Activated CD8-positive, alpha-beta memory T cell treated with anti-CD3 and anti-CD28 coated beads for 48 hours (primary cell): ENCODE measurements at places on chromosomes 2 and 18.
A peak's percentile ranks its signal among the peaks of the same experiment; 100 is the strongest.

GRCh38 chr2:70779911-70780545, 10.4 kb downstream of the FIGLA start:
- DNase-seq: no peak

DNA sequence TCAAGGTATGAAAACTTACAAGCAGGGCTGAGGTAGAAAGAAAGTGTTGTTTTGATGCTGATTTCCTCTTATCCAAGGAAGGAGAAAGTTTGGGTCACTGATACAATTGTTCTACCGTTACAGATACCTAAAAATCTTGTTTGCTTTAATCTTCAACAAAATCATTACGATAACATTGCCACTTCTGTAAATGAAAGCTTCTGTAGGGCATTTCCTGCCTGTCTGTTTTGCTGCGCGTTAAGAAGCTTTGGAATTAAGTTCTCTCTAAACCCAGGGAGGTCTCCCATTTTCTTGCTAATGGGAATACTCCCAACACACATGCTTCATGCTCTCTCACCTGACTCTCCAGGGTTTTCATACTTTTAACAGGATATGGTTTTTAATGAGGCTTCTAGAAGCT, 258.5 kb downstream of the PTGR3 start:
- DNase-seq: no peak

- DNase-seq: peak; percentile 99
Measured at GRCh38 chr2:218269900-218270720, at the start of the genes AAMP and PNKD. TSS of gene AAMP (minus strand) at chr2:218270137. CDS start at chr2:218270086, 51 bp downstream. TSS of gene PNKD (plus strand) at chr2:218270519. CDS start at chr2:218270536, 17 bp downstream.

- no peak for DNase-seq
Measured at GRCh38 chr2:201419986-201420385, 31.3 kb downstream of the TRAK2 start.

GRCh38 chr2:26846334-26847306, 1.3 kb upstream of the DPYSL5 start:
- DNase-seq: peak; percentile 37
